ENCODE measurements at places on chromosomes 12 and 14.

- no peak for DNase-seq
Measured at GRCh38 chr12:78164154-78164553, 333.5 kb downstream of the NAV3 start.

- DNase-seq, result no peak
Measured at GRCh38 chr12:24975425-24975824, 26.5 kb upstream of the BCAT1 start.

DNA sequence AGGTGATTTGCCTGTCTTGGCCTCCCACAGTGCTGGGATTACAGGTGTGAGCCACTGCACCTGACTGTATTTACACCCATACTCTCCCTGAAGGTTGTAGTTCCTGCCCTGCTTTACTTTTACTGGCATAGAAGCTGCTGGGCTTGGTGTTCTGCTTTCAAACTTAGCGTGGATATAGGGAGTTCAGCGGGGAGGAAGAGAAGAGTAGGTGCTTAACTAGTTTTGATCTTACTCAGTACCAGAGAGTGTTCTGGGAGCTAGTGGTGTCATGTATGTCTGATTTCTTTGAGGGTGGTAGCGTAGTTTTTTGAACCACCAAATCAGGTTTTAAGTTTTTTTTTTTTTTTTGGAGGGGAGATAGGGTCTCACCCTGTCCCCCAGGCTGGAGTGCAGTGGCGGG lies 13.8 kb downstream of the RCOR1 start:
- no peak for DNase-seq

DNA sequence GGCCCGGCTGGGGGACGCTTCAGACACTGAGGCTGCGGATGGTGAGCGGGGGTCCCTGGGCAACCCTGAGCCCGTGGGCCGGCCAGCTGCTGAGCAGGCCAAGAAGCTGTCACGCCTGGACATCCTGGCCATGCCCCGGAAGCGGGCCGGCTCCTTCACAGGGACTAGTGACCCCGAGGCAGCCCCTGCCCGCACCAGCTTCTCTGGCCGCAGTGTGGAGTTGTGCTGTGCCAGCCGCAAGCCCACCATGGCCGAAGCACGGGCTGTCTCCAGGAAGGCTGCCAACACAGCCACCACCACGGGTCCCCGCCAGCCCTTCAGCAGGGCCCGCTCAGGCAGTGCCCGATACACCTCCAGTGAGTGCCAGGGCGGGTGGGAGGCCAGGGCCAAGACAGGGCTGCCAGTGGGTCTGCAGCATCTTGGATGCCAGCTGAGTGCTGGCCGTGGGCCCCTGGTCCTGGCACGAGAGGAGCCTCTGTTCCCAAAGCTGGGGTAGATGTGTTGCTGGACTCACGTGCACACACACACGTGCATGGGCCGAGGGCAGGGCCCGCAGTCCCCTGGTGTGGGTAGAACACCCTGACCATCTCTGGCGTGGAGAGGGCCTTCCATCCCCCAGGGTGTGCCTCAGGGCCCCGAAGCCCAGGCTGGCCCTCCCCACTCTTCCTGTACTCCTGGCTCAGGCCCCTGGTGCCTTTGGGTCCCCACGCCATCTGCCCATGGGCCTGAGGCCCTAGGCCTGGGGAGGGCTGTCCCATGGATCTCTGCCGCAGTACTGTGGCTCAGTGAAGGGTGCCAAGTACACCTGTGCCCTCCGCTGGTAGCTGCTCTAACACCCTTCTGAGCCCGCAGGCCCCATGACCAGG lies 22.8 kb downstream of the CEP170B start:
- no peak for DNase-seq

Data from NCI-H1436 (cell line).